ENCODE measurements at places on chromosomes 11 and 22.

- peak; percentile 39 for DNase-seq
These were observed 1.4 kb upstream of the TNNI2 start for GRCh38 chr11:1837171-1838076.

GRCh38 chr11:67315325-67315909 is 12.1 kb downstream of the SSH3 start:
- no peak for DNase-seq

DNA sequence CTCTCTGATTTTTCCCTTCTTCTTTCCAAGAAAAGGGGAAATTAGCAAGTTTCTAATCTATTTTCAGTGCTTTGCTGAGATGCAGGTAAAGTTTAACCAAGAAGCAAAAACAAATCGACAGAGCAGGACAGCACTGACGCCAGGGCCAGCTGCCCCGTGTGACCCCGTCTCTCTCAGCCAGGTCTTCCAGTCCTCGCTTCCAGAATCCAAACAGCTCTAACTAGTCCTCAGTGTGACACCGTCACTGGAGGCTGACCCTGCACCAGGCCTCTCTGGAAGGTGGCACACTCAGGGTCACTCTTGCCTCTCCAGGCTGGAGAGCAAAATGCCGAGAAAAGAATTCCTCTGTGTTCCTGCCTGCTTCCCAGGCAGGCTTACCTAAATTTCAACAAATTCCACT is 44.8 kb downstream of the SHANK2 start:
- DNase-seq: no peak

DNA sequence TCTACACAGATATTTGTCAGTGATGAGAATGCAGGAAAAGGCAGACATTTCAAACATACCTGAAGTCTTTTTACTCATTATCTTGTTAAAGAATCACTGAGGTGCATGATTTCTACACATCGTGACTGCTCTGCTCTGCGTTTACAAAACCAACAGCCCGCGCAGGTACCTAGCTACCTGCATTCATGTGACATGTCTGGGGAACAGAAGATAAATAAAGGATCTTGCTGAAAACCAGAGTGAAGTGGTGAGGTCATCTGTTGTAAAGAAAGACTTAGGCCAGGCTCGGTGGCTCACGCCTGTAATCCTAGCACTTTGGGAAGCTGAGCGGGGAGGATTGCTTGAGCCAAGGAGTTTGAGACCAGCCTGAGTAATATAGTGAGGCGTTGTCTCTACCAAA is 15.7 kb downstream of the ASPHD2 start:
- no peak for DNase-seq

DNA sequence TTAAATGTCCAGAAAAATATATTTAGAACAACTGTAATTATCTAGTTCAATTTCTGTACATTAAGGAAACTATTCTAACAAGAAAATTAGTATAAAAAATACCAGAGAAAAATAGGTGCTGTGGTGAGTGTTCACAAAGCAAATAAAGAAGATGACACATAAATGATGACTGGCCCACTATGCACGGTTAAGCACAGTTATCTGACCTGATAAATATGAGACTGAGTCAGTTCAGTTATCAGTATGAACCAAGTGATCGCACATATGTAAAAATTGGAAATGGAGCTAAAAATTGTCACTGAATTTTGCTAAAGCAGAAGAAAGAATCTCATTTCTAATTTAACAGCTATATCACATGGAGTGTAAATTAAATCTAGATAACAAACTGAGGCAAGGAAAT is 18.8 kb upstream of the MAML2 start:
- DNase-seq: no peak

GRCh38 chr11:117839936-117840813 is 15.6 kb upstream of the FXYD2 start:
- no peak for DNase-seq

GRCh38 chr11:129652835-129653234 is 162.8 kb upstream of the TMEM45B start:
- DNase-seq: no peak

GRCh38 chr11:116838321-116839084 is 1.1 kb upstream of the APOA1 start:
- no peak for DNase-seq

- DNase-seq: no peak
These were observed 2.3 kb upstream of the OR51B4 start for GRCh38 chr11:5304046-5304445.

DNA sequence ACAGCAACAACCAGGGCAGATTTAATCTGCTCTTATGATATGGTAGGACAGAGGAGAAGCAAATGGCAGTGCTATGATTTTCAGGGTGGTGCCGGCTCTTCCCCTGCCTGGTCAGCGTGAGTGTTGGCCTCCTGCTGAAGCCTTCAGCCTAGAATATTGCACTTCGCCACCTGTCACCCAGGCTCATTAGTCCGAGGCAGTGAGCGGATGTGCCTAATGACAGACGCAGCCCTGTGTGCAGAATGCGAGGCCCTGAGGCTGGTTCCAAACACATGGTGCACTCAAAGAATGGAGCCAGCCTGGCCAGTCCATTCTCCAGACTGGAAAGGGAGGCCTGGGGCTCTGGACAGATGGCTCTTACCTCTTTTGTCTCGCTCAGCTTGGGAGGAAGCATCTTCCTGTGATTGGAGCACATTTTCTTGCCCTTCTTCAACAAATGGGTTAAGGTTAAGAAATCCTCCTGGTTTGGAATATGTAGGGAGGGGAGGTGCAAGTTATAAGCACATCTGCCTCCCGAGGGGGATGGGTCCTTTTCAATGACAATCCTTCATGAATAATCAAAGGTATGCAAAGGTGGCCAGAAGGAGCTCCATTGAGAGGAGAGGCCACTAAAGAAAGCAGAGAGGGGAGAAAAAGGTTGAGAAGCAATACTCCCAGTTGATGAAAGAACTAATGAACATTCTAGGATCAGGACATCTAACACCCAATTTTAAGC is 39.7 kb upstream of the GALNT18 start:
- DNase-seq: no peak

DNA sequence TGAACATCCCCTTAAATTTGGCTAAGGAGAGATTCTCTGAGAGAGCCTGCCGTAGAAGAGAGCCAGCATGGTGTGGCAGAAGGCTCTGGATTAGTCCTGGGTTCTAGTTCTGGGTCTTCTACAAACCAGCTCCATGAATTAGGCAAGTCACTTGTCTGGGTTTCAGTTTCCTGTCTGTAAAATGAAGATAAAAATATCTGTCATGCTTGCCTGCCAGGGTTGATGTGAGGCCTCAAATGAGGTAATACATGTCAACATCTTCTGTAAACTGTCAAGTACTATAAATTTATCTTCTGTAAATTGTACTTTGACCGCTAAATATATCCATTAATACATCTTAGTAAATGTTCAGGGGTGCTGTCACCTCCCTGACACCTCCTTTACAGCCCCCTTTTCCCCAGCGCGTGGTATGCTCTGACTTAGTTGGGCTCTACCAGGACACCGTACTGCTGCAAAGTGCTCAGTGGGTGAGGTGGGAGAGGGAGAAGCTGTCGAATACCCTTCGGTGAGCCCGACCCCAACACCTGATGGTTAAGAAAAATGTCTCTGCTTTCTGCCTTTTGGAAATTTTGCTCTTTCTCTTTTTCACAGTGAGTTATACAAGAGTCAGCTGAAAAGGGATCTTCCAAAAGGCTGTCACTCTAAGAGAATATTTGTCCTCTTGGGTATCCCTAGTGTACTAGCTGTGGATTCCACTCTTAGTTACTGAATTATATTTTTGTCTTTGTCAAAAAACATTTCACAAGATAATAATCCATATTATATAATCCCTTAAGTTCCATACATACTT is 15.0 kb downstream of the RBX1 start:
- DNase-seq: no peak

GRCh38 chr11:62879235-62879978 is 1.3 kb upstream of the SLC3A2 start:
- no peak for DNase-seq

- peak; percentile 43 for DNase-seq
These were observed 333.6 kb upstream of the NCAM1 start for GRCh38 chr11:112627588-112628045.

GRCh38 chr11:2304506-2305139 is 2.8 kb downstream of the TSPAN32 start:
- no peak for DNase-seq

GRCh38 chr11:70734379-70734778 is 336.1 kb downstream of the CTTN start:
- no peak for DNase-seq

GRCh38 chr11:112670806-112671570 is 290.2 kb upstream of the NCAM1 start:
- DNase-seq: no peak

DNA sequence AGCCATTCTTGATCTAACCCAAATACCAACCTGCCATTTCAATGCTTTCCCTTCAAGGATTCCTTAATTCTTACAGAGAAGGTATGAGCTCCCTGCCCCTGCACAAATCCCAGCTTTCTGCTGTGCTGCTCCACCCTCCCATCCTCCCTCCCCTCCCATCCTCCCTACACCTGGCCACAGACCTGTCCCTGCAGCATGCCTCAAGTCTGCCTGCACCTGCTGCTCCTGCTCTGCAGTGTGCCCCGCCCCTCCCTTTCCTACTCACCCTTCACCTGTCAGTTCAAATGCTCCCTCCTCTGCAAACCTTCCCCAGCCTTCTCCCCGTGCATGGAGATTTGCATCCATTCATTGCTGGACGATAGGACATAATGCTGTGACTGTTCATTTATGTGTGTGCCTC is 139.9 kb upstream of the NARS2 start:
- no peak for DNase-seq

DNA sequence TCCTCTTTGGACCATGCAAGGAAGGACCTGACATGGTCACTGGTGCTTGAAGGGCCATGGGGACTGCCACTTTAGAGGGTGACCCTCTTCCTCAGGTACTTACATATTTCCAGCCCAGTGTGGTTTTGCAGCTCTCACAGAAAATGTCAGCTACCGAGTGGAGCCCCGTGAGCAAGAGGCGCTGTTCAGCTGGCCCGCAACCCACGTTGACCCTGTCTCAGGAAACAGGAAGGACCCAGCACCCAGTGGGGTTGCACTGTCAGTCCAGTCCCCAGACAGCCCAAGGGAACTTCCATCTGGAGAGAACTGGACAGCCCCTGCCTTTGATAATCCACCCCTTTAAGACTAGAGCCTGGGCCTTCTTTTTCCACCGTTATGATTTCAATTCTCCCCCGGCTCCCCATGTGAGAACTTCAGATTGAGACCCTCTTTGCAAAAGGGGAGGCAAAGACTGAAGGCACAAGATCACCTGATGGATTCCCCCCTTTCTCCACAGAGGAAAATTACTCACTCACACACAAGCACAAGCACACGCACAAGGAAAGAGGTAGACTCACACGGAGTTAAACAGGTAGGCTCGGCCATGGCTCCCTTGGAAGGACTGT is 3.4 kb downstream of the YPEL4 start:
- no peak for DNase-seq

DNA sequence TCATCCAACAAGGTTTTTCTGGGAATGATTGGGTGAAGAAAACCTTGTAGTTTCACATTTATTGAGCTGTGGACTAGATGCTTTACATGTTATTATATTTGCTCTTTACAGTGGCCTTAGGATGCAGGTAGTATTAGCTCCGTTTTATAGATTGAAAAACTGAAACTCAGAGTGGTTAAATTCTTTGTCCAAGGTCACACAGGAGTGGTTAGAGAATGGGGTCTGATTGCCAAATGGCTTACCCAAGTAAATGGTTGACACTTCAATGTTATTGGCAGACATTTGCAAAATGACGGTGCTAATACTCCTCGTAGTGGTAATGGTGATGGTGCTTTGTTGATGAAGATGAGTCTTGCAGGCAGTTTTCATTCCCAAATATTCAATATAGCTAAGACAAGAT is 2.2 kb downstream of the GTPBP1 start:
- no peak for DNase-seq

GRCh38 chr11:119251114-119251513 is 45.0 kb downstream of the CBL start:
- DNase-seq: no peak

- DNase-seq: no peak
These were observed 38.0 kb downstream of the TMEM45B start for GRCh38 chr11:129853518-129854231.

GRCh38 chr11:48106166-48106565 is 110.4 kb upstream of the OR4B1 start:
- peak; percentile 49 for DNase-seq

DNA sequence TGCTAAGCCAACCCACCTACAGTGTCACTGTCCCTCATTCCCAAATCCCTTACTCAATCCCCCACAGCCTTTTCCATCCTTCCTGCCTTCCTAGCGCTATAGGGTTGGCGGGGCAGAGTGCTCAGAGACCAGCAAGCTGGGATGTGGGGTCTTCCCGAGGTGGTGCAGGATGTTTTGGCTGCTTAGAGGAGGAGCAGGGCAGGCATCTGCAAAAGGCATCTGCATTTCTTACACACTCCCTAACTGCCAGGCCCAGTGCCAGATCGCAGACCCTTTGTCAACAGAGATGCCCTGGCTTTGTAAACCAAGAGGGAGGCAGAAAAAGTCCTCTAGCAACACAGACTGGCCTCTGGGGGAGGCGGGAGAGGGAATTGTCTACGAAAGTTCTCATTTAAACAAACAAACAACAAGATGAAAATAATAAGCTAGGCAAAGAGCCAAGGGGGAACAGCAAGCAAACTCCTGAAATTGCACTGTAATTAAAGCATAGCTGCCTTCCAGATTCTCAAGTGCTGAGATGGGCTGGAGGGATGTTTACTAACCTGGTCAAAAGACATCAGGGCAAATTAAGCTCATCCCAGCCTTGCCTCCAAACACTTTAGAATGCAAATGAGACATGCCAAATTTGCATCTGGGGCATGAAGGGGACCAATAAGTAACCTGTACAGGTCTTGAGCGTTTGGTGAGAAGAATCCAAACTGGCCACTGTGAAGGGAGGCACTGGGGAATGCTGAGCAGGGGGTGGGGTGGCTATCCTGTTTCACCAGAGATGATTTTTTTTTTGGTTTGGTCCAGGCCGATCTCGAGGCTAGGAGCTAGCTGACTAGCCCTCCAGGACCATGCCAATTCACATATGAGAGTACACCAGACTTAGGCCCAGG is 38.1 kb upstream of the ADA2 start:
- peak; percentile 69 for DNase-seq

DNA sequence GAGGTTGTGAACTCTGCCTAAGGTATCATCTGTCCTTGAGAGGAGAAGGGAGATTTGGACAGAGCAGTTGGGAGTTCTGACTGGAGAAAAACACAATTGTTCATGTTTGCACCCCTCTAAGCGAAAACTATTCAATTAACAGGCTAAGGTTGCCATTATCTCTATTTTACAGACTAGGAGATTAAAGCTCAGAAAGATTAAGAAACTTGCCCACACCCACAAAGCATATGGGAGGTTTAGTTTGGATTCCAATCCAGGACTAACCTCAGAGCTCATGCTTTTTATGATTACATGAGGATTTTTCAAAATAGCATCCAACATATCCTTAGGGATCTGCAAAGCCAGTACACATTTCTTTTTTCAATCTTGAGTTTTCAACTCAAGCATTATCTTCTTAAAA is 22.0 kb downstream of the GAB2 start:
- DNase-seq: no peak

- DNase-seq: no peak
These were observed 134.3 kb downstream of the BUD13 start for GRCh38 chr11:116638463-116638862.

GRCh38 chr11:65003282-65003681 is 6.5 kb upstream of the BATF2 start:
- DNase-seq: no peak
